ENCODE measurements at places on chromosomes 11 and 22.

- DNase-seq = peak; percentile 41
Measured at GRCh38 chr11:95092549-95093324, 3.1 kb downstream of the ENDOD1 start.

DNA sequence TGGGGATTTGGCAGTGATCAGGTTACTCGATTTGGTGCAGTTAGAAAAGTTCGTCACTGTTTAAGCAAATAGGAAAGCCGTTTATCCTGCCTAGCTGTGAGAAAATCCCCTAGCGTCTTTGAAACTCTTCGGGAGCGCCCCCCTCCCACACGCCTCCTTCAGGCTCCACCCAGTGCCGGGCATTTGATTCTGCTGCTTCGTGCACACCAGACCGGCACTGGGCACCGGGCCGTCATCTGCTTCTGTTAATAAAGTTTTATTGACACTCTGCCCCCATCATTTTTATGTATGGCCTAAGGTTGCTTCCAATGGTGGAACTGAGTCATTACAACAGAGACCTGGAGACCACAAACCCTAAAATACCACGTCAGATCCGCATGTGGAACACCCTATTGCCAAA lies 50.9 kb downstream of the IGF2 start:
- DNase-seq = no peak

GRCh38 chr11:118911880-118912741 lies 13.6 kb downstream of the BCL9L start:
- peak; percentile 91 for DNase-seq

GRCh38 chr22:40498420-40499208 lies 128.2 kb downstream of the SGSM3 start:
- peak; percentile 90 for DNase-seq

DNA sequence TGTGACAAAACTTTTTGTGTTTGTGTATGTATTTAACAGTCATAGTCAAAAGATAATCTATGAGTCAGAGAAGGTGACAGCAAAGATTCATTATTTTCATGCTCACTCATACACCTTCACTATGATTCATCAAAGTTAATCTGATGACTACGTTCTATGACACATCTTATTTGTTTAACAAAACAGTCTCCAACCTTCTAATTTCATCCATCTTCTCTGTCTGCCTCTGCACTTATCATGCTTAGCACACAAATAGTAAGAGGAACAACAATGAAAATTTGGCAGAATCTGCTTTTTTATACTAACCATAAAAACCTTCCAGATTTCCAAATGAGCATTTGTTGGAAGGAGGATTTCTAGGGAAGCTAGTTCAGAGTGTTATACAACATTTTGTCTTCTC lies 568.9 kb downstream of the LUZP2 start:
- no peak for DNase-seq

DNA sequence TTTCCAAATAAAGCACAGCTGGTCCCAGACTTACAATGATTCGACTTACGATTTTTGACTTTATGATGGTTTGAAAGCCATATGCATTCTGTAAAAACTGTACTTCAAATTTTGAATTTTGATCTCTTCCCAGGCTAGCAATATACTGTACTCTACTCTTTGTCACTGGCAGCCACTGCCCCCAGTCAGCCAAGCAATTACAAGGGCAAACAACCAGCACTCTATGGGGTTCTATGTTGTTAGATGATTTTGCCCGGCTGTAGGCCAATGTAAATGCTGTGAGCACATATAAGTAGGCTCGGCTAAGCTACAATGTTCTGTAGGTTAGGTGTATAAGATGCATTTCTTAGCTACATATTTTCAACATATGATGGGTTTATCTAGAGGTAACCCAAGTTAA lies 217.3 kb downstream of the RAB38 start:
- no peak for DNase-seq

- no peak for DNase-seq
Measured at GRCh38 chr11:120629407-120630080, 118.0 kb downstream of the GRIK4 start.

DNA sequence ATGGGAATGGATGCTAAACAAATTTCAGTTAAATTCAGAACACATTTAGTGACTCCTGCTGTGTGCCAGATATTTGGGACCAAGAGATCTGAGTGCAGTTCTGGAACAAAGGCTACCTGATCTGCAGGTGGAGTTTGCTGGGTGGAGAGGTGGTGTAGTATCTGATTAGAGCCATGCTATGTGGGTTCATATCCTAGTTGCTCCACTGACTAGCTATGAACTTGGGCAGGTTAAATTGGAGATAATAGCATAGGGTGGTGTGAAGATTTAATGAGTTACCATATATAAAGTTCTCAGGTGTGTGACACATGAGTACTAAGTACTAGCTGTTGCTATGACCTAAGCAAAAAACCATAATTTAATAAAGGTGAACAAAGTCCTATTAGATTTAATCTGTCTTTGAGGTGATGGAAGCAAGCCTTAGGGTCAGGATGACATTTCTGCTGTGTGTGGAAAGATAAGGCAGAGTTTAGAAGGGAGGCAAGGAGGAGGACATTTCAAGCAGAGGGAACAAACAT lies 2.1 kb downstream of the ENDOD1 start:
- DNase-seq = no peak

- no peak for DNase-seq
Measured at GRCh38 chr22:46484861-46485595, 52.4 kb downstream of the CELSR1 start.

DNA sequence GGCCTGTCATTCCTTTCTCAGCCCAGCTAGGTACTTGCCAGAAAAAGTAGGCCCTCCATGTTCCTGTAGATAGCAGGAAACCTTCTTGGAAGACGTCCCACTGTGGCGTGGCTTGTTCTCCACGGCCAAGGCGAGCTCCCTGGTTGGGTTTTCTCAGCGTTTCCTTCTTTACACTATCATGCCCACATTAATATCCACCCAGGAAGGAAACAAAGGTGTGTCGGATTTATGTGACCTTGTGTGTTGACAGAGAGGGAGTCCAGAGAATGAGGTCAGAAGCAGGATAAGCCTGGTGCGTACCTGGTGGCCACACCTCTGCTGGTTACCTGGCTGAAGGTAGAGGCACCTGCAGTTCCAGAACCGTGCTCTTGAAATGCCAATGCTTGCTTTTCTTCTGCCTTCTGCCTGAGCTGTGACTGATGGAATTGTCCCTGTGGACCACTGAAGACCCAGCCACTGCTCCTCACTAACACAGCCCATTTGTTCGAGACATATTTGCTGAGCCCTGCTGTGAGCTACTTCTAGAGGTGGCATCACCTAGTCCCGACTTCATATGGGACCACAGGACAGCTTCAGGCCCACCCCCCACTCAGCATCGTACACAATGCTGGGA lies 7.9 kb downstream of the ASPHD2 start:
- DNase-seq = no peak

- DNase-seq = no peak
Measured at GRCh38 chr11:130902380-130902779, 13.9 kb downstream of the SNX19 start.

- DNase-seq = no peak
Measured at GRCh38 chr22:27340047-27340446, 461.5 kb downstream of the MN1 start.

DNA sequence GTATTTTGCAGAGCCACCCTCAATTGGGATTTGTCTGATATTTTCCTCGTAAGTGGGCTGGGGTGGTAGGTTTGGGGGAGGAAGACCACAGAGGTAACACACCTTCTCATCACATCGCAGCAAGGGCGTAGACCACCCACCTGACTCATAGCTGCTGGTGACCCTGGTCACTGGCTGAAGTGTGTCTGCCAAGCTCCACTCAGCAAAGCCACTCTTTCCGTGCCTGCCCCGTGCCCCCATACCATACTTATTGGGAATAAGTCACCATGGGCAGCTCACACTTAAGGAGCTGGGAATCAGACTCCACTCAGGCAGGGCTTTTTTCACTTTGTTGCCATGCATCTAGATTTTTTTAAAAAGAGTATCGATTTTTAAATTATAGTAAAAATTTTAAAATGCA lies 111.6 kb downstream of the PHF21B start:
- no peak for DNase-seq

Data from SW 1271 (cell line).